Breast epithelium (tissue), 4 donors: ENCODE measurements at places on chromosomes 16 and 17. TPM values are rescaled to one million over a fixed set of nuclear protein-coding genes. Genes with fewer than 3 reads are reported as not detected.
A peak's percentile ranks its signal among the peaks of the same experiment; 100 is the strongest.

DNA sequence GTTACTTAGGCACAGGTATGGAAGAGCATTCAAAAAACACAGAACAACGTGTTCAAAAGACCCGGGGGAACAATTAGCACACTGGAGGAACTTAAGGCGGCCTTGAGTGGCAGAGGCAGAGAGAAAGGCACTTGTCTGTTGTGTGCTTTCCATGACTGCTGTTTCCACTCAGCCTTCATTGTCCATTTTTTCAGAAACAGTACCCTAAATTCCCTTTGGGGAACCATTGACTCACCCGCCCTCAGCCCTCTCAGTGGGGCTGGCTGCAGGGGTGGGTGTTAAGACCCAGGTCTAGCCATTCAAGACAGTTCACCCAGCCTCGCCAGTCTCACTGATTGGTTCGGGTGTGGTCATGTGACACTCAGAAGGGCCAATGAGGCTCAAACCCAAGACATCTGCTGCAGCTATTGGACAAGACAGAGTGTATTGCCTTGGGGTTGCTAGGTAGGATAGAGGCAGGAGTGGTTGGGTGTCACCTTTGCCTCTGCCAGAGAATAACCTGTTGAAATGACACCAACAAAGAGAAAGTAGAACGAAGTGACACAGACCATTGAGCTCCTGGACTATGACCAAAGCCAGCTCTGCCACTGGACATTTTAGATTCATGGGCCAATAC is 19.6 kb upstream of the CEP20 start:
- DNase-seq, result no peak

The FAM20A gene
- 28.8 TPM for total RNA-seq

DNA sequence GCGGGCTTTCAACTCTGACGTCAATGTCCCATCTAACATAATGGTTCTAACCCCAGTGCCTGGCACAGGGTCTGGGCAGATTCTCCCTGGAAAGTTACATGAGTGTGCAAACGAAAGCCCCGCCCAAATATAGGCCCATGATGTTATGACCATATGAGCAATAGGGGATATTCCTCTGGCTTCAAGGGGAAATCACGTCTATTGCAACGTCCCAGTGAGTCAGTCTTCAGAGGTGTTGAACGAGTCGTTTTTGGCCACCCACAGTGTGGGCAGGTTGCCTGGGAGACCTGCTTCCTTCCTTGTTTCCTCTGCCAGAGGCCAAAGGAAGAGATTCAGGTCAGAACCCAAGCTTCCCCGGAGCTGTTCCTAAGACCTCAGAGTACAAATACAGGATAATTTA is 30.3 kb downstream of the PIK3R5 start:
- DNase-seq, result no peak

DNA sequence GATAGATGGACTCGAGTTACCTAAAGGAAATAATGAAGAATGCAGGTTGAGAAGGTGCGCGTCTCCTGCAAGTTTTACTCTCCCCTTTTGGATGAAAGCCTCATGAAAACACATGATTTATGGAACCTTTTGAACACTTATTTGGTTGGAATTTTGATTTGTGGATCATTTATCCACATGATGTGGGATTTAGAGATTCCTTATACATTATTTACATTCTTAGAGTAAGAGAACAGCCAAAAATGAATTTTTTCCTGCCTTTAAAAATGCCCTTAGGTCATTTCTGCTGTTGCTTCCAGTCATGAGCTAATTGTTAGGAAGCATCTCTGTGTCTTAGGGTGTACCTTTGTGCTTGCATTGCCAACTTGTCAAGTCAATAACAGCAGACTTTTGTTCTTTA is 99.9 kb downstream of the RPTOR start:
- DNase-seq, result no peak

- no peak for DNase-seq
These were observed 97.4 kb upstream of the ZFHX3 start for GRCh38 chr16:73145166-73145880.

DNA sequence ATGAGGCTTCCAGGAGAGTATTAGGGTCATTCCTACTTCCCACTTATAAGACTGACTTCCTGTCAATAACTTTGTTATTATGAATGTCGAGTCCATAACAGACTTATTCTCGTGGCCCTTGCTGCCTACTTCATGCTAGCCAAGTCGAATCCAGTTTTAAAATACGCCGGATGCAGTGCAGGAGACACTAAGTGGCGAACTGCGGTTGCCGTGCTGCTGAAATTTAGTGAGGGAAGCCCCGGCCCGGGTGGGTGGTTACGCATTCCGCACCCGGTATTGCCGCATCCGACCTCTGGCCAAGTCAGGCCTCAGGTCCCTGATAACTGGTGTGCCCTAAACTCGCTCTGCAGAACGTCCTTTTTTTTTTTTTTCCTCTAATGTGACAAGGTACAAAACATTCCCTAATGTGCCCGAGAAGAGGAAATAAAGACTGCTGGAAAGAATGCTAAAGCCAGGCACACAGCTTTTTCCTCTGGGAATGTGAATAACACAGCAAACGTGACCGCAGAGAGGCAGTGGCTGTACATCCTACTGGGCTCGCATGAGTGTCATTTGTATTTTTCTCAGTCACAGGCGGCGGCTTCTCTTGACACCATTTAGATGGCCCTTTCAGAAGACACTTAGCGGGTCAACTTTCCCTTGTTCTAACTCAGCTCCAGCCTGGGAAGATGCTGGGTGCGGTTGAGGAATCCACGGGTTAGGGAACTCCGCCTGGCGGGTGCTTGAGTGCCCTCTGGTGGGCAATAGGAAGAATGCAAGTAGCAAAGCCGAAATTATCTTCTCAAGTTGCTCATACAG is 7.1 kb upstream of the AKTIP start:
- peak; percentile 66 for DNase-seq

GRCh38 chr16:15566095-15566494 is 76.9 kb downstream of the MARF1 start:
- no peak for DNase-seq

- peak; percentile 78 for DNase-seq
These were observed 24.2 kb downstream of the KLHL36 start for GRCh38 chr16:84672276-84673202.

- DNase-seq, result no peak
These were observed 11.2 kb upstream of the ANKRD40CL start for GRCh38 chr17:50778471-50778870.

The HEATR9 gene
- not detected for total RNA-seq

The CLEC18C gene
- total RNA-seq, result not detected

DNA sequence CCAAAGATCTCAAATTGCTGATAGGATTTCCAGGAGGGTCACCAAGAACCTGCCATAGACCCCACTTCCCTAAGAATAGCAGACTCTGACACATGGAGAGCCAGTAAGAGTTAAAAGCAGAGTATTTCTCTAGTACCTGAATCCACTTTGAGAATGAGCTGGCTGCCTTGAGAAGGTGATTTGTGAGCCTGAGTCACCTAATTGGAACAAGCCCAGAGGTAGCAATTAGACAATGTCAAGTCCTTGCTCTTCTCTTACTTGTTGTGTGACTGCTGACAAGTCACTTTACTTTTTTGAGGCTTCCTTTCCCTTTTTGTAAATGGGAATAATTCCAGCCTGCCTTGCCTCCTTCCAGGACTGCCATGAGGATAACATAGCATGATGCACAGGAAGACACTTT is 76.1 kb upstream of the ASIC2 start:
- no peak for DNase-seq

The KRT28 gene
- total RNA-seq, result not detected

The ZNF594 gene
- total RNA-seq, result 9.4 TPM

DNA sequence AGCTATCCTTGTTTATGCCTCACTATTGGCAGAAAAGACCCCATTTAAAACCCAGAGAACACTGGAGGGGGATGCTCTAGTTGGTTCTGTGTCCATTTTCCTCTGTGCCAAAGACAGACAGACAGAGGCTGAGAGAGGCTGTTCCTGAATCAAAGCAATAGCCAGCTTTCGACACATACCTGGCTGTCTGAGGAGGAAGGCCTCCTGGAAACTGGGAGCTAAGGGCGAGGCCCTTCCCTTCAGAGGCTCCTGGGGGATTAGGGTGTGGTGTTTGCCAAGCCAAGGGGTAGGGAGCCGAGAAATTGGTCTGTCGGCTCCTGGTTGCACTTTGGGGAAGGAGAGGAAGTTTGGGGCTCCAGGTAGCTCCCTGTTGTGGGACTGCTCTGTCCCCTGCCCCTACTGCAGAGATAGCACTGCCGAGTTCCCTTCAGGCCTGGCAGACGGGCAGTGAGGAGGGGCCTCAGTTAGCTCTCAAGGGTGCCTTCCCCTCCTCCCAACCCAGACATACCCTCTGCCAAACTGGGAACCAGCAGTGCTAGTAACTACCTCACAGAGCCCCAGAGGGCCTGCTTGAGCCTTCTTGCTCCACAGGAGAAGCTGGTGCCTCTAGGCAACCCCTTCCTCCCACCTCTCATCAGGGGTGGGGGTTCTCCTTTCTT is 56.1 kb downstream of the IGF2BP1 start:
- no peak for DNase-seq

DNA sequence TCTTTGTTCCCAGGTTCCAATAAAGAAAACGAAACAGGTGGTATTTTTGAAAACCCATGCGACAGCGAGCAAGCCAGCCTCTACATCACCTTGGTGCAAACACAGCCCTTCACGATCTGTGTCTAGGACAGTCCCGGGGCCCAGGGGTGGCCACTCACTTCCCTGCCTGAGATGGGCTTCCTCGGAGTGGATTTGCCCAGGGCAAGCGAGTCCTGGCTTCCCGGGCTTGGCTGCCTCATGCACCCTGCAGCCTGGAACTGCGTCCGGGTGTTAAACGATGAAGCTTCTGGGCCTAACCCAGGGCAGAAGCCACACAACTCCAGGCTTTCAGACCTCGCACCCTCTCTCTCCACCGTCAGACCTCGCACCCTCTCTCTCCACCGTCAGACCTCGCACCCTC is 66.0 kb downstream of the RPH3AL start:
- peak; percentile 36 for DNase-seq

The DNASE1L2 gene
- total RNA-seq, result not detected

The MGRN1 gene
- total RNA-seq, result 28.5 TPM

DNA sequence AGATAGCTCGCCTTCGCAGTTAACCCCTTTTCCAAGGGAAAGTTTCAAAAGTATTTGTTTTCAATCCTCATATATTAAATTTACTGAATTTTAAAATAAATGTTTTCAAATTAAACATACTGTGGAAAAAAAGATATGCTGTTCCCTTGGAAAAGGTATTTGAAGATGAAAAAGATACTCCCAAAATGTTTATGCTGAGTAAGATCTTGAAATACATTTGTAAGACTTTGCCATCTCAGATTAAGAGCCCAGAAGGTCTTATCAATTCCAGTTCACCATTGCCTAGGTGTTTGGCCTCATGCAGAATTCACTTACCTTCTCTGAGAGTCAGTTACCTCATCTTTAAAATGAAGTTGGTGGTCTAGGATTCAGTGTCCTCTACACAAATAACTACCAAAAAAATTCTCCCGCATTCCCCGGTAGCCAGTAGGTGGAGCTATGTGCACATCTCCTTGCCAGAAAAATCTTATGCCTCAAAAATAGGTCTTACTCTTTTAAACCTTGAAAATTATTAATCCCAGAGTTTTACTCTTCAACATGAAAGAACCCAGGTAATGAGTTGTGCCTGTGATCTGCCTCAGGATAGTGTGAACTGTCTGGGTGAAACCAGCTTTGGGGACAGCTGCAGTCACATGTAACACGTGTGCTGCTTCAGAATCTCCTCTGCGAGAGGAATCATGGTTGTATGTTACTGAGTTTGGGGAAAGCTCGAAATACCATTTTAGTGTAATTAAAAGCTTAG is 178.3 kb downstream of the MRTFB start:
- DNase-seq, result no peak

DNA sequence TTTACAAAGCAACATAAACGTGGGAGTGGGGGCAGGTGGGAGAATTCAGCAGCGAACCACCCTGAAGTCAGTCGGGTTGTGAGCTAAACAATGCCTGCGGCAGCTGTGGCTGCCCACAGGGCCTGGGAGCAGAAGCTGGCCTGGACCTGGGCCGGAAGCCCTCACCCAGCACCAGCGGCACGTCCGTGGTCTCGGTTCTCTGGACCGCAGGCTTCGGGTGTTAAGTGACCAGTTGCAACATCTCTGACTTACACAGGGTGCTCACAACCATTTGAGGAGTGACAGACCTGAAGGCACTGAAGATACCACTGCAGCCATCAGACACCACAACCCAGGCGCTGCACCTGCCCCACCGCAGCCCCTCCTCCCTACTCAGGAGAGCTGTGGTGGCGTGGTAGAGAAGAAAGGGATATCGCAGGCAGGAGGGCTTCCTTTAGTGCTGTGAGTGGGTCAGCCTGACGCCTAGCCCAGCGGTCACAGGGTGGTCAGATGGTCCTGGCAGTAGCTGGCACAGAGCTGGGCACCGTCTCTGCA is 33.8 kb downstream of the CBFA2T3 start:
- DNase-seq, result no peak

- no peak for DNase-seq
These were observed 449.5 kb upstream of the CDH5 start for GRCh38 chr16:65916995-65917394.

DNA sequence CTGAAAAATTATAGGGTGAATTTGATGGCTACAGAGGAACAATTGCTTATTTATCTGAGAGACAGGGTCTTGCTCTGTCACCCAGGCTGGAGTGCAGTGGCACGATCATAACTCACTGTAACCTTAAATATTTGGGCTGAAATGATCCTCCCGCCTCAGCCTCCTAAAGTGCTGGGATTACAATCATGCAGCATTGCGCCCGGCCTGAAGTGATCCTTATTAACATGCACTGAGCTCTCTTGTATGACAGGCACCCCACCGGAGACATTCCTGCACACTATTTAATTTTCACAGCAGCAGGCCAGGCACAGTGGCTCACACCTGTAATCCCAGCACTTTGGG is 77.7 kb downstream of the CNGB1 start:
- DNase-seq, result no peak

The MAF gene
- 21.8 TPM for total RNA-seq

- DNase-seq, result no peak
These were observed 439.7 kb upstream of the RBFOX1 start for GRCh38 chr16:6892966-6893365.

- DNase-seq, result no peak
These were observed 224.7 kb downstream of the SNX29 start for GRCh38 chr16:12201216-12201615.

DNA sequence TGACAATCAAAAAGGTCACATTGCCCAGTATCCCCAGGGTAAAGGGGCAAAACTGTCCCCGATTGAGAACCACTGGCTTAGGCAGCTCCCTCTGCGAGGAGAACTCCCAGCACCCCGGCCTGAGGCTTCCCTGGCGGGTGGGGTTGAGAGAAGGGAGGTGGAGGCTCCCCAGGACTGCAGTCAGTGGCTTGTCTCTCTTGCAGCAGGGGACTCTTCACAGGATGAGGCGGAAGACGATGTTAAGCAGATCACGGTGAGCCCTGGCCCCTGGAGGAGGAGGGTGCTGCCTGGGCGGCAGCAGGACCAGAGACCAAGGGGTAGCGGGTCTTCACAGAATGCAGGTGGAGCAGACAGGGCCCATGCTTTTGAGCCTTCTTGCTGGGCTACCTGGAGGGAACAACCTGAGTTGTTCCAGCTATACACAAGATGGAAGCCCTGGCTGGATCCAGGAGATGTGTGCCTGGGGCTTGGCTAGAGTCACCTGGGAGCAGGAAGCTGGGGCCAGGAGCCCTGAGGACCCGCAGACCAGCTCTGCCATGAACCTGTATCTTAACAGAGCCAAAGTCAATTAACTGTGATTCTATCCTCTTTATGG is 16.8 kb downstream of the POLR3E start:
- no peak for DNase-seq
